Osteoblast (primary cell): ENCODE measurements at places on chromosomes 3 and 15. TPM values are rescaled to one million over a fixed set of nuclear protein-coding genes. Genes with fewer than 3 reads are reported as not detected.

- H3K4me3 ChIP-seq = no peak overlapping the region
- H3K36me3 ChIP-seq = no peaks in the 10 kb centered on the region
- no peak overlapping the region for H3K27ac ChIP-seq
- no peak for DNase-seq
Observed at GRCh38 chr3:150309557-150309956, 98.5 kb upstream of the TSC22D2 start.

DNA sequence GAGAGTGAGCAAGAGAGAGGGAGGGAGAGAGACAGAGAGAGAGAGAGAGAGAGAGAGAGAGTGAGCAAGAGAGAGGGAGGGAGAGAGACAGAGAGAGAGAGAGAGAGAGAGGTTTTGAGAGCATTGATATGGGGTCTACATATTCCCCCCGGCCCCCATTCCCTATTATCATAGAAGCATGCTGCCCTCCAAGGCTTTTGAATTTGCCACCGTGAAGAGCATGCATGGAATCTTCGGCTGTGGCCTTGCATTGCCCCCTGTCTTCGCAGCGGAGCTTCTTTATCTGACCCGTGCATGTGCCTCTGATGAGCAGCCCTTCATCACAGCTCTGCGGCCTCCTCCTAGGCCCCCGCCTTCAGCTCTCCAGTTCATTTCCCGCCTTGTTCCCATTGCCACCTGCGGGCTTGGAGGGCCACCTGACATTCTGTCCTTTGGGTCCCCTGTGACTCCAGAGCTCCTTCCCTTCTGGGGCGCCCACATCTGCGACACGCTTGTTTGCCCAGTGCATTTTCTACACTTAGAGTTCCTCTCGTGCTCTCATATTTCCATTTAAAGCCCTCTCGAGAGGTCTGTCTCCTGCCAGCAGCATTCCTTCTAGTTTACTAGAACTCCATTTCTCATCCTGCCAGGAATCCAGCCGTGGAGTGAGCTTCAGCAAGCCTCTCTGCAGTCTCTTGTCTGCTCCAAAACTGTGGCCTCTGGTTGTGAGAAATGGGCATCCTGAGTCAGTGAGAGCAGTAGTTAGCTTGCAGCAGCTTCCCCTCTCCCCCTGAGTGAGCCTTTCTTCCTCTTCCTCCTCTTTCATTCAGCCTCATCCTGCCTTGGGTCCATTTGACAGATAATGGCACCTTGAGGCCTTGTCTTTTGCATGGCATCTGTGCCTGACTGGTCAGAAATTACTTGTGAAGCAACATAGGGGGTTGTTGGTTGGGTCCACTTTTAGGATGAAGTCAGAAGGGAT, 25.3 kb downstream of the LPP start:
- no peak overlapping the region for H3K4me3 ChIP-seq
- H3K4me1 ChIP-seq = peaks cover 20% of the 10 kb centered on the region
- peak overlapping the region; percentile 57 for H3K27ac ChIP-seq
- H3K27me3 ChIP-seq = no peaks in the 10 kb centered on the region
- H3K36me3 ChIP-seq = peaks cover 7% of the 10 kb centered on the region

DNA sequence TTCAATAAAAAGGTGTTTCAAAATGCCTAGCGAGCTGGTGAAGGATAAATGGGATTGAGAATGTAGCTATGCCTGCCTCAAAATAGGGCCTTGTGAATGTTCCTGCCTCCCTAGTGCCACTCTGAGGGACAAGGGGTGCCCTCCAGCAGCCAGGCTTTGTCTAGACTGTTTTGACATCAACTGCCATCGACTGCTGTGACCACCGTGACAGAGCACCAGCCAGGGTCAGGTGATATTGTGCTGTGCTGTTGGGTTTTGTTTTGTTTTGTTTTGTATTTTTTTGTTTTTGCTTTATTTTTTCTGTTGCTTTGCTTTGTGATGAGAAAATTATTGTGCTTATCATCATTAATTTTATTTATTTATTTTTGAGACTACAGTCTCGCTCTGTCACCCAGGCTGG, 144.8 kb downstream of the SMAD6 start:
- peaks cover 10% of the 10 kb centered on the region for H3K36me3 ChIP-seq
- no peak for DNase-seq
- H3K27me3 ChIP-seq = no peaks in the 10 kb centered on the region
- no peak overlapping the region for H3K27ac ChIP-seq

- H3K27me3 ChIP-seq = no peaks in the 10 kb centered on the region
- H3K36me3 ChIP-seq = no peaks in the 10 kb centered on the region
- DNase-seq = no peak
- no peak overlapping the region for H3K4me3 ChIP-seq
Observed at GRCh38 chr3:79148786-79149185, 619.0 kb downstream of the ROBO1 start.

Gene CIDEC
- not detected in 2 replicates for total RNA-seq

Gene GABRR3
- total RNA-seq = not detected in 2 replicates
